SHP77 (cell line): ENCODE measurements at places on chromosomes 12 and 14.
A peak's percentile ranks its signal among the peaks of the same experiment; 100 is the strongest.

- DNase-seq = no peak
Measured at GRCh38 chr12:5369298-5369697, 62.6 kb upstream of the NTF3 start.

DNA sequence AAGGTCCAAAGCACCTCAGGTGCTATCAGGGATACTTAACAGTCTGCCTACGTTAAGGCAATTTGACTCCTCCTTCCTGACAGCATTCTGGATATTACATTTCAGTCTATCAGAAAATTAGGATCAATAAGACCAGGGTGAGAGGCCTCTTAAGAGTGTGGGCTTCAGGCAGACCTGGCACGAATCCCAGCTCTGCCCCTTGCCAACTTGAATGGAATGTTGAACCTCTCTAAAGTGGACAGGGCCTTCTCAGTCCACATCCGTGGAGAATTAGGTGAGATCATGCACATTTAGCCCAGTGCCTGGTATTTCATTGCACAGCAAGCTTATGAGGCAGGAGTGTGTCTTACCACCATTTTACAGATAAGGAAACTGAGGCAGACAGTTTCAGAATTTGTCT is 25.9 kb downstream of the DCAF4 start:
- DNase-seq = no peak

- no peak for DNase-seq
Measured at GRCh38 chr12:92199819-92200576, 54.4 kb upstream of the BTG1 start.

- DNase-seq = no peak
Measured at GRCh38 chr14:72599579-72600470, 294.1 kb downstream of the DPF3 start.

- DNase-seq = no peak
Measured at GRCh38 chr12:32089156-32089555, 17.5 kb upstream of the BICD1 start.

- no peak for DNase-seq
Measured at GRCh38 chr12:80802652-80803400, 86.1 kb downstream of the MYF5 start.

GRCh38 chr14:90987140-90987539 is 73.3 kb downstream of the RPS6KA5 start:
- no peak for DNase-seq

DNA sequence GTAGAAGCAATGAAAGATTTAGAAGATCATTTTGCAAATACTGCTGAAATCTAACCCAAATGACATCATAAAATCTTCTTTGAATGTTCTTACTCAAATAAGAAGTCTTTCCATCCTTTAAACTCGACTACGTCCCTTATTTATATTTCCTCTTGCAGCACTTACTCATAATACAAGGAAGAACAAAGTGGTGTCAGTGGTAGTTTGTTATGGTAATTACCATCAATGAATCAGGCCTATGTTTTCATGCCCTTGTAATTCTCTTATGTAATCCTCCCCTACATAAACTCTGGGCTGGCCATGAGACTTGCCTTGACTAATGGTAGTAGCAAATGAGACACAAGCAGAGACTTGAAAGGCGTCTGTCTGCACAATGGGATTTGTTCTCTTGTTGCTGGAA is 17.0 kb downstream of the EEA1 start:
- no peak for DNase-seq

DNA sequence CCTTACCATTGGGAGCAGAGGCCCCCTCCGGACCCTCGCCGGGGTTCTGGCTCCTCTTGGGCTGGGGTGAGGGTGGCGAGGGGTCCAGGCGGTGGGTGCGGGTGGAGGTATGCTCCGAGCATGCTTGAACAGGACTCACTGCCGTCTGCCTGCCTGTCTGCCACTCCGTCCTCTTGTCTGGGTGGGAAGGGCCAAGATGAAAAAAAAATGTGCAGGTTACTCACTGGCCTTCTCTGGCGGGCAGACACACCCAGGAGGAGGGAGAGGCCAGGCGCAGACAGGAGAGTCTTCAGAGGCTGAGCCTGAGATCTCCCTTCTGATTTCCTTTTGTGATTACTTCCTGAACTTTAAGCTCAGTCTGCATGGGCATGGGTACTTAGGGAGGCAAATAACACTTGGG is 76.1 kb downstream of the STON2 start:
- DNase-seq = no peak

DNA sequence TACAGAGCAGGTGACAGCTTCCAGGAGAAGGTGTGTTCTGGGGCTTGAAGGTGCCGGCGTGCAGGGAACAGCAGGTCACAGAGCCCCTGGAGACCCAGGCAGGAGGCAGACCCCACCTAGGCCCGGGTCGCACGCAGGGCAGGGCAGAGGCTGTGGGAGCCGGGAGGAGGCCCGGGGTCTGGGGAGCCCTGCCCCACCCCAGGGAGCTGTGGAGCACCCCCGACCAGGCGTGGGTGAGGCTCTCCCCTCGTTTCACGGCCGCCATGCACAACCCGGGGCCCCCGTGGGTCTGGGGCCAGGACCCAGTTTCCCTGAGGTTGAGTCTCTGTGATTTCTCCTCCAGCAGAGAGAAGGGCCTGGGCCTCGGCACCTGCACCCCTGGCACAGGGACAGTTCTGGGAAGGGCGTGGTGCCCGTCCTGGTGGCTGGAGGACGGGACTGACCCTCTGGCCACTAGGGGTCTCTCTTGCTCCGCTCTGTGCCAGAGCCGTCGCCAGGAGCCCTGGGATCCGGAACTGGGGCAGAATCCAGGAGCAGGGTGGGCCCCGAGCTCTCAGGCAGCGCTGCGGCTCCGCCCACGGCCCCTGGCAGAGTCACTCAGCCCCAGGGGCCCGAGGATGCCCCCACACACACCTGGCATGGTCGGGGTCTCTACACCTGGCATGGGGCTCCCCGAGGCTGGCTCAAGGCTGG is 75.2 kb upstream of the FBRSL1 start:
- peak; percentile 73 for DNase-seq

DNA sequence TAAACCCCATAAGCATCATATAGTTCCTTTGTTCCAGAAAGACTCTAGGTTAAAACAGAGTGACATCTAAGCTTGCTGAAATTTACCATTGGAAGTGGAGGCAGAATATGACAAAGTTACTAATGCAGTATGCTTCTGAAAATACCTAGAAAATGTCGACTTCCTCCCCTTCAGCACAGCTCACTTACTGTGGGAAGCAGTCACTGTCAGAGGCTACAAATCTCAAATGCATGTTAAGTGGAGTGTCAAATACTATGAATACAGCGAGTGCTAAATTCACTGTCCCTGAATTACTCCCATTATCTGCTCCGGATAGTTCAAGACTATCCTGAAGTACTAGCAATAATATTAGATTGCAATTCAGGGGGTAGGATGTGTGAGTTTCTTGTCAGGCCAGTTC is 1454.6 kb downstream of the AACS start:
- DNase-seq = no peak

DNA sequence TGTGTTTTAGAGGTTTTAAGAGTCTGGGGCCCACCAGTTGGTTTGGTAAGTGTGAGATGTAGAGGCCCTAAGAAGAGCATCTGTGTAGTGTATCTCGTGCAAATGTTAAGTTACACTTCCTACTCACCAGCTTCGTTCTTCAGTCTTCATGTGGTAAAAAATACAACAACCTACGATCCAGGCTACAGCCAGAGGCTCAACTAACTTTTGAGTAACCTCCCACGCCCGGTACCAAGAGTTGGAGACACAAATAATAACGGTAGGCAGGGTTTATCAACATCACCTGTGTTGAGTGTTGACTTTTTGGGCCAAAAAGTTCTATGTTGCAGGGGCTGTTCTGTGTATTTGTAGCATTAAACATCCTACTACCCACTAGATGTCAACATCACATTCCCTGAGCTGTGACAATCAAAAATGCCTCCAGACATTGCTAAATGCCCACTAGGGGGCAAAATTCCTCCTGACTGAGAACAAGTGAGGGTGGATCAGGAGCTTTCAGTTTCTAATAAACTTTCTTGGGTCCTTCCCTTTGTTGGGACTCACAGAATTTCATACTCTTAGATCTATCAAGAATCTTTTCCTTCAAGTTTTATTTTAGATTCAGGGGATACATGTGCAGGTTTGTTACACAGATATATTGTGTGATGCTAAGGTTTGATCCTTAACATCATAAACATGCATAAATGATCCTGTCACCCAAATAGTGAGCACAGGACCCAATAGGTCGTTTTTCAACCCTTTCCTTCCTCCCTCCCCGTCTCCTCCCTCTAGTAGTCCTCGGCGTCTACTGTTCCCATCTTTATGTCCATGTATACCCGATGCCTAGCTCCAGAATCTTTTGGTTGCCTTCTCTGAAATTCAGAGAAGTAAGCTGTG is 94.7 kb downstream of the SLC2A13 start:
- peak; percentile 69 for DNase-seq

DNA sequence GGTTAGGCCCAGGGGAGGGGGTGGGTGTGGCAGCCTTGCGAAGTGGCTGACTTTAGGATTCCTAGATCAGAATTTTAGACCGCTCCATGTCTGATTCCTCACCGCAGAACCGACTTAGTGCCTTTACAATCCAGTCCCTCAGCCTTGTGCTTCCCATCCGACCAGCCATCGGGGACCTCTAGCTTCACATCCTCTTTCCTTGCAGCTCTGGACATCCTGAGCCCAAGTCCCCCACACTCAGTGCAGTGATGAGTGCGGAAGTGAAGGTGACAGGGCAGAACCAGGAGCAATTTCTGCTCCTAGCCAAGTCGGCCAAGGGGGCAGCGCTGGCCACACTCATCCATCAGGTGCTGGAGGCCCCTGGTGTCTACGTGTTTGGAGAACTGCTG is 557 bp downstream of the COPS7A start:
- DNase-seq = no peak

- no peak for DNase-seq
Measured at GRCh38 chr12:96187956-96188355, 6.2 kb upstream of the ELK3 start.

DNA sequence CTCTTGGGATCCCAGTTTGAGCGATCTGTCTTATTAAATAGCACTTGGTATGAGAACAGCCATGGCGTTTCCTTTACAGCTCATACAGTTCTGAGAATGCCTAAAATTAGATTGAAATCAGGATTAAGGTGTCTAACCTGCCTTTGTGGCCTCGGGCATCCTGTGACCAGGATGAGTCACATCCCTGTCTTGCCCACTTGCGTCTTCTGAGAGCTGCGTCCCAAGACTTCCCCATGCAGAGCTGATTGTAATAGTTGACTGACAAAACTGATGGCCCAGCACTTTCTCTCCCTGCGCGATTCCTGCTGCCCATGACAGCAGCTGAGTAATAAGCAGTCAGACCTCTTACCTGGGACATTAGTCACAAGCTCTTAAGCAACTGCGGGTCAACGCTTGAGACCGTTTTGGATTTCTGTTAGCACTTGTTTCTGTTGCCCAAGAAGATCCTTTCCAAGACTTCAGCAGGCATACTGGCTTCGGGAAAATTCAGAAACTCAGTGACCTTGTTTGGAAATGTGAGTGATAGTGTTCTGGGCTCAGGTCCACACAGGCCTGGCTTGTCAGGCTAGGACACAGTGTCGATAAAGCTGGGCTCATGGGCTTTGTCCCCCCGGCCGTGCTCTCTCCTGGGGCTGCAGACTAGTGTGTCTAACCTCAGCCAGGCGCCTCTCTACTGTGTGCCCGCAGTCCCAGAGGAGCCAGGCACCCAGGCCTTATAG is 169.9 kb upstream of the HIF1A start:
- DNase-seq = no peak

GRCh38 chr12:126727218-126728075 is 1539.5 kb upstream of the TMEM132C start:
- DNase-seq = no peak

GRCh38 chr14:35352274-35353233 is 52.0 kb downstream of the NFKBIA start:
- DNase-seq = no peak

DNA sequence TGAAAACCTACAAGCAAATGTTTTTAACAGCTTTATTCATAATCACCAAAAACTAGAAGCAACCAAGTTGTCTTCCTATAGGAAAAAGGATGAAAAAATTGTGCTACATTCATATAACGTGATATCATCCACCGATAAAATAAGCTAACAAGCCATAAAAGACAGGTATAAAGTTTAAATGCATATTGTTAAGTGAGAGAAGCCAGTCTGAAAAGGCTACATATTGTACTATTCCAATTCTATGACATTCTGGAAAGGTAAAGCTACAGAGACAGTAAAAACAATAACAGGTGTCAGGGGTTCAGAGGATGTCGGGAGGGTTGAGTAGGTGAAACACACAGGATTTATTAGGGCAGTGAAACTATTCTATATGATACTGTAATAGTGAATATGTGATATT is 22.7 kb downstream of the CDKL1 start:
- no peak for DNase-seq

DNA sequence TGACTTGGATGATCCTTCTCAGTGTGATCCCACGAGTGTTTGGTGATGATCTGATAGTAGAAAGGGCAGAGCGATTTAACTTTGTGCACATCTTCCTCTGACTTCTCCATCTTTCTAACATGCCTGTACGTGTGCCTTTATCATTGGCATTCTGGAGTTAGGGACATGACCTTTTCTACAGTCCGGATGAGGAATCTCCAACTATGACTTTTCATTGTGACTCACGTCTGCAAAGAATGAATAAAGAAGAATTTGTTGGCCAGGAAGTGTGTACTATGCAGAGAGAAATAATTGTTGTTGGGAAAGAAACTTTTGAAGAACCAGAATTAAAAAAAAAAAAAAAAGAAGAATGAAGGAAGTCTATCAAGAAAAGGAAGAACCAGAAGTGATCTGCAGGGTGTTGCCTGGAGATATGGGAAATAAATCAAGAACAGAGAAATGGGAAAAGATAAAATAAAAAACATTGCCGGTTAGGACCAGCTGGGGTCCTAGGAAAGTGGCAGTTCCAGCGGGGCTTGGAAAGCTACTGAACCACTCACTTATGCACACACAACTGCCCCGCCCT is 25.3 kb downstream of the PPFIBP1 start:
- DNase-seq = no peak

- no peak for DNase-seq
Measured at GRCh38 chr14:33026850-33027430, 88.3 kb downstream of the NPAS3 start.

DNA sequence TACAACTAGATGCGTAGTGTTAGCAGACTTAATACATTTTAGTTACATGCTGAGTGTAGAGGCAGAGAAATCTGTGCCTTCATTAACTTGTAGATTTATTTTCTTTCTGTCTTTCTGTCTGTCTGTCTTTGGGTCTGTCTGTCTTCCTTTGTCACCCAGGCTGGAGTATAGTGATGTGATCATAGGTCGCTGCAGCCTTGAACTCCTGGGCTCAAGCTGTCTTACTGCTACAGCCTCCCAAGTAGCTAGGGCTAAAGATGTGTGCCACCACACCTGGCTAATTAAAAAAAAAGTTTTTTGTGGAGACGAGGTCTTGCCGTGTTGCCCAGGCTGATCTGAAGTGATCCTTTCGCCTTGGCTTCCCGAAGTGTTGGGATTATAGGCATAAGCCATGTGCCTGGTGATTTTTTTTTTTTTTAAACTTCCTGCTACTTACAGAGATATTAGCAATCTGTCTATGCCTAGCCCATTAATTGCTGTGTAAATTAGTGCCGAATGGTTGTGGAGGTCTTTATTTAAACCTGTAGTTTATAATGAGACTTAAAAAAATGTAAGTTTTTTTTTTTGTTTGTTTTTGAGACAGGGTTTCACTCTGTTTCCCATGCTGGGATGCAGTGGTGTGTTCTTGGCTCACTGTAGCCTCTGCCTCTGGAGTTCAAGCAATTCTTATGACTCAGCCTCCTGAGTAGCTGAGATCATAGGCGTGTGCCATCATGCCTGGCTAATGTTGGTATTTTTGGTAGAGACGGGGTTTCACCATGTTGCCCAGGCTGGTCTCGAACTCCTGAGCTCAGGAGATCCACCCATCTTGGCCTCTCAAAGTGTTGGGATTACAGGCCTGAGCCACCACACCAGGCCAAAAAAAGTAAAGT is 22.8 kb downstream of the ERC1 start:
- DNase-seq = no peak
